AG09319 (cell line): ENCODE measurements at places on chromosomes 5 and 9.

GRCh38 chr9:95425910-95426551 lies 90.7 kb downstream of the PTCH1 start:
- no peak for DNase-seq

GRCh38 chr9:36382484-36382883 lies 17.6 kb downstream of the RNF38 start:
- no peak for DNase-seq

DNA sequence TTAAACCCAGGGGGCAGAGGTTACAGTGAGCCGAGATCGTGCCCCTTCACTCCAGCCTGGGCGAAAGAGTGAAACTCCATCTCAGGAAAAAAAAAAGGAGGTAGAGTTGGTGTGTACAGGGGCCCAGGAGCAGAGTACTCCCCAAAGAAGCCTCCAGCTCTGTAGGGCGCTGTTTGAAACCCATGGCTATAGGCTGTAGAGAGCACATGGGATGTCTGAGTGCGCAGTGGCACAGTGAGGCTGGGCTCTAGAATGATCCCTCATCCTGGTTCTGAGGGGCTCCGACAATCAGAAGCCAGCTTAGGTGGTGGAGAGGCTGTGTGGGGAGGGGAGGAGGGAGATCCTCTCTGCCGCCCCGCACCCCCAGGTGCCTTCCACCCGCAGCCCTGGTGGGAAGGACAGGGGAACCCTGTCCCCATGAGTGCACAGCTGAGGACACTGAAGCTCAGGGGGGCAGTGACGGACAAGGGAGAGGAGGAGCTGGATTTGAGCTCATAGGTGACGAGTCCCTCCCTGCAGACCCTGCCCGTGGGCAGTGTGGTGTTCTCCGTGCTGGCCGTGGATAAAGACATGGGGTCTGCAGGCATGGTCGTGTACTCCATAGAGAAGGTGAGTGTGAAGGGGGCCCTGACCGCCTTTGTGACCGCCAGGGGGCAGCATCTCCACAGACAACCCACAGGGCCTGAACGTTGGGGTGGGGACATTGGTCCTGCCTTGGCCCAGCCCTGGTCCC lies 24.6 kb downstream of the CDHR2 start:
- DNase-seq = peak; percentile 11

- no peak for DNase-seq
Measured at GRCh38 chr5:178420354-178420781, 169.8 kb downstream of the COL23A1 start.
